ENCODE measurements at places on chromosomes 2 and 18. TPM values are rescaled to one million over a fixed set of nuclear protein-coding genes. Genes with fewer than 3 reads are reported as not detected.

GRCh38 chr18:48675912-48676311 is 137.1 kb downstream of the CTIF start:
- no peaks in the 10 kb centered on the region for H3K27me3 ChIP-seq
- H3K36me3 ChIP-seq: no peaks in the 10 kb centered on the region
- DNase-seq: no peak
- peak overlapping the region; percentile 37 for H3K27ac ChIP-seq

Gene CD8A
- total RNA-seq: 1.1 TPM

DNA sequence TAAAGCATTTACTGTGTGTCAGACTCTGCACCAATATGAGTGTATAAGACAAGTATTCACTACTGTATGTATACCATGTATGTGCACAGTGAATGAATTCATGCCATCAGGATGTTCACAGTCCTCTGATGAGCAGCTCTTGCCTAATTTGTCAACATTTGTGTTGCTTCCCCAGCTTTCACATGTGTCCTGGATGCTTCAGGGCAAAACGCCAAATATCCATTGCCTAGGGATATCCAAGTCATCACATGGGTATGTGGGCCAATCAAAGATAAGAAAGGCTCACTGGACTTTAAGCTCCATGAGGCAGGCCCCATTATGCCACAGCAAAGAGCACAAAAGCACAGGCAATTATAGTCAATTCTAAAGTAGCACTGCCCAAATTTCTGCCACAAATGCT is 134.2 kb upstream of the CHAC2 start:
- DNase-seq: no peak
- no peaks in the 10 kb centered on the region for H3K36me3 ChIP-seq
- no peaks in the 10 kb centered on the region for H3K27me3 ChIP-seq
- no peak overlapping the region for H3K4me3 ChIP-seq

DNA sequence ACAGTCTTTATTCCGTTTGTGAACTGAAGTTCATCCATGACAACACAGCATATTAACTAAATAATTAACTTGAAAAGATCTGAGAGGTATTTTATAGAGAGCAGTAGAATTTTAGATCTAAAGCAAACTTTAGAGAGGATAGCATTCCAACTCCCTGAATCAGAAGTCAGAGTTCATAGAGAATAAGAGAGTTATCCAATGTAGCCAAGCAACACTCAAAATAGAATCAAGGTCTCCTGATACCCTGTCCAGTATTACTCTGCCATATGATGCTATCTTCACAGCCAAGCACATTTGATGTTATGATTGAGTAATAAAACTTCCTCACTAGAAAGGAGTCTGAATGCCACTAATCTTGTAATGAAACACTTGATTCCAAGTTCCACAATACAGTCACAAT is 55.5 kb downstream of the RIT2 start:
- no peak overlapping the region for H3K4me3 ChIP-seq
- H3K36me3 ChIP-seq: no peaks in the 10 kb centered on the region
- DNase-seq: no peak
- no peaks in the 10 kb centered on the region for H3K4me1 ChIP-seq
- no peak overlapping the region for H3K27ac ChIP-seq
- no peaks in the 10 kb centered on the region for H3K27me3 ChIP-seq

Gene CXCR4
- 1.8 TPM for total RNA-seq

Gene NEB
- total RNA-seq: 1.4 TPM

Gene CCDC74A
- total RNA-seq: 0.55 TPM

- H3K4me3 ChIP-seq: no peak overlapping the region
- H3K27ac ChIP-seq: no peak overlapping the region
Measured at GRCh38 chr18:22385718-22386117, 32.0 kb downstream of the CTAGE1 start.

GRCh38 chr2:69030800-69031428 is 17.9 kb downstream of the ANTXR1 start:
- H3K36me3 ChIP-seq: no peaks in the 10 kb centered on the region
- no peaks in the 10 kb centered on the region for H3K27me3 ChIP-seq
- no peaks in the 10 kb centered on the region for H3K4me1 ChIP-seq
- DNase-seq: no peak
- H3K4me3 ChIP-seq: no peak overlapping the region

- no peaks in the 10 kb centered on the region for H3K4me1 ChIP-seq
- no peak overlapping the region for H3K27ac ChIP-seq
- H3K4me3 ChIP-seq: no peak overlapping the region
- H3K27me3 ChIP-seq: no peaks in the 10 kb centered on the region
- no peaks in the 10 kb centered on the region for H3K36me3 ChIP-seq
Measured at GRCh38 chr18:68564961-68565360, 149.9 kb downstream of the TMX3 start.

Gene TRIM54
- total RNA-seq: 0.14 TPM

Gene TXNDC2
- total RNA-seq: not detected

DNA sequence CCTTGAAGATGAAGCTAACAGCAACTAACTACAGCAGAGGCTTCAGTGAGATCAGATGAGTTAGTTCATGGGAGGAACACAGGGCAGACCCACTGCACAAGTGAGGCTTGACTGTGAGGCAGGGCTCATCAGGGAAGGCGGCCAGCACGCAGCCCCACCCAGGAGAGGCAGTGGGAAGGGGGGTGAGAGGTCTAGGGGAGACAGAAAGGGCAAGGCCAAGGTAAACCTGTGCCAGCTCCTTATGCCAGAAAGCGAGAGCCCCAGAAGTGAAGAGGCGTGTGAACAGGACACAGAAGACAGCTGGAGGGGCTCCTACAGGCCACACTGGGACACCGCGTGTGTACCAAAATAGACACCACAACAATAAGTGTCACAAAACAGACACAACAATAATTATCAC is 48.6 kb downstream of the ANO7 start:
- H3K4me1 ChIP-seq: no peaks in the 10 kb centered on the region
- DNase-seq: no peak
- H3K4me3 ChIP-seq: no peak overlapping the region

GRCh38 chr2:219570194-219570923 is 980 bp downstream of the OBSL1 start:
- no peak for DNase-seq
- no peaks in the 10 kb centered on the region for H3K36me3 ChIP-seq
- peak overlapping the region; percentile 60 for H3K4me3 ChIP-seq
- H3K27ac ChIP-seq: peak overlapping the region; percentile 57
- no peaks in the 10 kb centered on the region for H3K27me3 ChIP-seq

- no peaks in the 10 kb centered on the region for H3K27me3 ChIP-seq
- no peaks in the 10 kb centered on the region for H3K4me1 ChIP-seq
- H3K36me3 ChIP-seq: no peaks in the 10 kb centered on the region
- H3K27ac ChIP-seq: no peak overlapping the region
- no peak overlapping the region for H3K4me3 ChIP-seq
Measured at GRCh38 chr2:140117386-140117785, 1337.2 kb upstream of the NXPH2 start.

DNA sequence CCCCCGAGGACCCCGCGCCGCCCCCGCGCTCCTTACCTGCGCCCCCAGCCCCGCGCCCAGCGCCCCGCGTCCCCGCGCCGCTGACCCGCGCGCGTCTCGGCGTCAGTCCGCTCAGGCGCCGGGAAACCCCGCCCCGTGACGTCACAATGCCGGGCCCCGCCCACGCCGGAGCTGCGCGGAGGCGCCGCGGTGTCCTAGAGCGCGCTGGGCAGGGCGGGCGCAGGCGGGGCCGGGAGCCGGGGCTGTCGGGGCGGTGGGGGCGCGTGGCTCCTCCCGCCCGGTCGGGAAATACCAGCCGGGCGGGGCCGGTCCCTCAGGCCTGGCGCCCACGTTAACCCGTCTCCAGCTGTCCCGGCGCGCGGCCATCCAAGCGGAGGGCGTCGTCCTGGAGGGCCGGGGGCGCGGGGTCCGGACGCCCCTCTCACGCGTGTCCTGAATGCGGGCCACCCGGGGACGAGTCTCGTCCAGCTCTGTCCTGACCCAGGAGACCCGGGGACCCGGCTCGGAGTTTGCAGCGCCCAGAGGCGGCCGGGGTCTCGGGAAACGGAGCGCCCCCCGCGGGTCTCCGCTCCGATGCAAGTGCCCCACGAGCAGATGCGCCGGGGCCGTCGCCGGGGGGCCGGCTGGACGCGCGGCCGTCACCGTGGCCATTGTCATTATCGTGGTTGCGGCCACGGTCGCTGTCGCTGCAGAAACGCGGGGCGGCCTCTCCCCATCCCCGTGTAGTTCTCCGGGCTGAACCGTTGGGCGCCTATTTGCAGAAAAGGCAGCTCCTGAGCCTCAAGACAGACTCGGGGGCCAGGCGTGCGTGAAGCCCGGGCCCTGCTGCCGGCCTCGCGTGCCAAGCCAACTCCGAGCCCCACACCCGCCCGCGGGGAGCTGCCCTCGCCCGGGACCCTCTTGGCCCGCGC is at the start of gene SLC66A2:
Gene SLC66A2 (minus strand): TSS at position 109 of the 911 bp plus-strand sequence. CDS start 727 bp downstream, outside the sequence.
- peaks cover 3% of the 10 kb centered on the region for H3K36me3 ChIP-seq
- no peaks in the 10 kb centered on the region for H3K27me3 ChIP-seq
- H3K4me3 ChIP-seq: peak within 1 kb of the TSS; percentile 89
- H3K4me1 ChIP-seq: peaks cover 30% of the 10 kb centered on the region
- DNase-seq: peak; percentile 97
- H3K27ac ChIP-seq: peak within 1 kb of the TSS; percentile 93

Gene RALBP1
- total RNA-seq: 35.9 TPM

GRCh38 chr2:158598862-158599517 is 142.2 kb downstream of the PKP4 start:
- H3K4me1 ChIP-seq: no peaks in the 10 kb centered on the region
- H3K36me3 ChIP-seq: no peaks in the 10 kb centered on the region
- no peak overlapping the region for H3K4me3 ChIP-seq
- no peaks in the 10 kb centered on the region for H3K27me3 ChIP-seq
- no peak for DNase-seq
- no peak overlapping the region for H3K27ac ChIP-seq
